ENCODE measurements at places on chromosomes 12 and 14. TPM values are rescaled to one million over a fixed set of nuclear protein-coding genes. Genes with fewer than 3 reads are reported as not detected.

RAPGEF3 gene
- total RNA-seq, result not detected

CCDC177 gene
- not detected for total RNA-seq

ZFP36L1 gene
- total RNA-seq, result 73.2 TPM

PXMP2 gene
- total RNA-seq, result 38.0 TPM

ITFG2 gene
- total RNA-seq, result 42.3 TPM

SCNN1A gene
- total RNA-seq, result 1.5 TPM

DNA sequence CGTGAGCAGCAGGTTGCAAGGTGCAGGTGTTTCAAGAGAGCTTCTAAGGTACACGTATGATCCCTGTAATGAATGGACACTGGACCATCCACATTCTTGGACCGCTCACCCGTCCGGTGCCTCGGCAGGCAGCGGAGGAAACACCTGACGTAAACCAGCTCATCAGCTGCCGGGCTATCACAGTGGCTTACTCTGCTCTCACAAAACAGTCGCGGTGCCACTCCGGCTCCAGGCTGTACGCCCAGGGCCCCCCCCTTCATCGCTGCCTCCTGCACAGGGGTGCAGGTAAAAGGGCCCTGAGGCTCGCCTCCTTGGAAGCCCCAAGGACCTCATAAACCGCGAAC lies 436 bp downstream of the VPS33A start:
- H3K36me3 ChIP-seq, result peaks cover 27% of the 10 kb centered on the region
- H3K4me3 ChIP-seq, result peak overlapping the region; percentile 94
- H3K4me1 ChIP-seq, result peaks cover 21% of the 10 kb centered on the region
- peaks cover 3% of the 10 kb centered on the region for H3K27me3 ChIP-seq
- peak; percentile 59 for DNase-seq
- H3K27ac ChIP-seq, result peak overlapping the region; percentile 97

- peaks cover 3% of the 10 kb centered on the region for H3K4me1 ChIP-seq
- no peaks in the 10 kb centered on the region for H3K36me3 ChIP-seq
- peak overlapping the region; percentile 65 for H3K4me3 ChIP-seq
- peak; percentile 46 for DNase-seq
- H3K27ac ChIP-seq, result no peak overlapping the region
Measured at GRCh38 chr12:32390572-32391219, 8.7 kb upstream of the FGD4 start.

- DNase-seq, result no peak
- no peaks in the 10 kb centered on the region for H3K27me3 ChIP-seq
- H3K4me3 ChIP-seq, result no peak overlapping the region
- H3K4me1 ChIP-seq, result no peaks in the 10 kb centered on the region
Measured at GRCh38 chr14:57089901-57090300, 178.8 kb downstream of the EXOC5 start.

- no peaks in the 10 kb centered on the region for H3K36me3 ChIP-seq
- DNase-seq, result peak; percentile 66
- H3K27ac ChIP-seq, result peak overlapping the region; percentile 82
- H3K4me1 ChIP-seq, result peaks cover 65% of the 10 kb centered on the region
Measured at GRCh38 chr14:106174206-106174605, 647.8 kb downstream of the TMEM121 start.

GRCh38 chr14:102471921-102472790 lies 37.4 kb downstream of the ANKRD9 start:
- H3K27ac ChIP-seq, result no peak overlapping the region
- no peaks in the 10 kb centered on the region for H3K27me3 ChIP-seq
- no peaks in the 10 kb centered on the region for H3K36me3 ChIP-seq
- H3K4me3 ChIP-seq, result no peak overlapping the region
- peaks cover 12% of the 10 kb centered on the region for H3K4me1 ChIP-seq

DNA sequence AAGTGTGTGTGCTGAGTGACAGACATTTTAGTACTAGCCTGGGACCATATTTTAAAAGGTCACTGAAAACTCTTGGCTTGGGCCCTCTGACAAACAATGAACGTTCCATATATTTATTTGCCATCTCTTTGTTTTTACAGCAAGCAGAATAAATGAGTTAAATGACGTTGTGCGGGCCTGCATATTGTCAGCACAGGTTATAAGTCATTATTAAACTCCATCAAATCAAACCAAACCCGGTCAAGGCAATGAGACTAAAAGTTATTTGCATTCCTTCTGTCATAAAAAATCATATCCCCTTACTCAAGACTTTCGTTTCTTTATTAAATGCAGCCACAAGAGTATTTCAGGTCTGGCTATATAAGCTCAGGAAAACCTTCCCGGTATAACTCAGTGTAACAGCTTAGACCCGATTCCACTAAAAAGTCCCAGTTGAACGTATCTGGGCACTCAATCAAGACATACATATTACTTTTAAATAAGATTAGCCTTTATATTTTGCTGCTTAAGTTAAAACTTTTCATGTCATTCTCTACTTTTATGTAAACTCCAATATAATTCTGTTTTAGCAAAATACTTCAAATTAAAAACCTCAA lies 84.9 kb downstream of the DICER1 start:
- peaks cover 6% of the 10 kb centered on the region for H3K27me3 ChIP-seq
- no peak overlapping the region for H3K4me3 ChIP-seq
- no peaks in the 10 kb centered on the region for H3K36me3 ChIP-seq
- H3K4me1 ChIP-seq, result no peaks in the 10 kb centered on the region

DNA sequence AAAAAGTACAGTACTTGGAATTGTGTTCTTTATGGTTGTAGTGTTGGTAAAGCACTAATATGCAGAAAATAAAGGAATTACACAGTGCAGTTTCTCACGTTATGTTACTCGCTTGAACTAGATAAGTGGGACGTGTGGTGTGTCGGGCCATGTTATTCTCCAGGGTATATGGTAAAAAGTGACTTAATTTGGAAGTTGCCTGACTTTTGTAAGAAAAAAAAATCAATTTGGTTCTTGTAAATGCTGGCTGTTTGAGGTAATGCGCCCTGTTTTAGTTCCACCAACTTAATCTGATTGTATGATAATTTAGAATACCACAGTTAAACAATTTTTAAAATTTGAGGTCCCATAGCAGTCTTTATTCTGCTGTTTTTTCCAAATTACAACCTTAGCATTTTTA lies 4.1 kb downstream of the ARF6 start:
- peak overlapping the region; percentile 83 for H3K27ac ChIP-seq
- peak overlapping the region; percentile 90 for H3K4me3 ChIP-seq
- DNase-seq, result no peak
- peaks cover 58% of the 10 kb centered on the region for H3K36me3 ChIP-seq
- peaks cover 25% of the 10 kb centered on the region for H3K4me1 ChIP-seq

GRCh38 chr14:89265234-89265633 lies 151.8 kb downstream of the FOXN3 start:
- no peak overlapping the region for H3K4me3 ChIP-seq
- DNase-seq, result no peak
- no peak overlapping the region for H3K27ac ChIP-seq
- peaks cover 19% of the 10 kb centered on the region for H3K36me3 ChIP-seq

- no peaks in the 10 kb centered on the region for H3K27me3 ChIP-seq
- H3K27ac ChIP-seq, result peak overlapping the region; percentile 73
Measured at GRCh38 chr12:118377884-118378470, 1.6 kb downstream of the SUDS3 start.

GRCh38 chr14:99034711-99035171 lies 237.3 kb downstream of the BCL11B start:
- peaks cover 4% of the 10 kb centered on the region for H3K27me3 ChIP-seq
- no peak for DNase-seq
- H3K27ac ChIP-seq, result no peak overlapping the region
- no peaks in the 10 kb centered on the region for H3K4me1 ChIP-seq
- no peak overlapping the region for H3K4me3 ChIP-seq

DNA sequence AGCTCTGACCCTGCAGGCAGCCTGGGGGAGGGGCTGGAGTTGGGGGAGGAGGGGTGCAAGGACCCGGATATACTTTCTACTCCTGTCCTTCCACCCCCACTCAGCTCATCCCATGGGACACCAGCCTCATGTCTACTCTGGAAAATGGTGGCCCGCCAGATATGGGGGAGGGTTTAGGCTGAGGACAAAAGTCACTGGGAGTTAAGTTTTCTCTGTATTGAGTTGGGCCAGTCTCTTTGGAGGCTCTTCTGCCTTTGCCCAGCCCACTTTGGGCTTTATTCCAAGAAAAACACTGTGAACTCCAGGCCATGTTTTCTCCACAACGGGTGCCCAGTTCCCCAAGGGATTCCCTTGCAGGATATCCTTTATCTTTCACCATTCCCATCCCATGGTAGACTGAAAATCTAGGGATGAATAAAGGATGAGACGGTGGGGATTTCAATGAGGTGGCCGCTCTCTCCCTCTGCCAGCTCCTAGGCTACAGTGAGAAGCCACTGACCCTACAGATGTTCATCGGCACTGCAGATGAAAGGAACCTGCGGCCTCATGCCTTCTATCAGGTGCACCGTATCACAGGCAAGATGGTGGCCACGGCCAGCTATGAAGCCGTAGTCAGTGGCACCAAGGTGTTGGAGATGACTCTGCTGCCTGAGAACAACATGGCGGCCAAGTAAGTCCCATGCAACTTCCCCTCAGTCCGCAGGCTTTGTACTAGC lies 4.9 kb downstream of the NFATC4 start:
- no peak overlapping the region for H3K4me3 ChIP-seq
- H3K27ac ChIP-seq, result no peak overlapping the region
- peaks cover 21% of the 10 kb centered on the region for H3K27me3 ChIP-seq
- DNase-seq, result no peak

DNA sequence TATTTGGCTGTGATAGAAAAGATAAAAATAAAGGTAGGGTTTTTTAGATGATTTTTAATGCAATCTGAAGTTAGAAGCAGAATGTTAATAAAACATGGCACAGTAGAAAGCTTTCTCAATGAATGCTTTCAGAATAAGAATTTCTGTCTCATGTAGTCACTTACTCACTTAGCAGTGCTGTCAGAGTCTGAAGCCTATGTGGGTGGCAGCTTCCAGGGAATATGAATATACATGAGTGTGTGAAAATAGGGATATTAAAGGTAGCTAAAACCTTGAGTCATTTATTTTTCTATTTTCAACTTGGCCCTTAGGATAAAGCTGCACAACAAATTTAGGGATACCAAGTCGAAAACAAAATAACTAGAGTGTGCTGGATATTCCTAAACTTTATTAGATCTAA lies 427.9 kb downstream of the AEBP2 start:
- no peaks in the 10 kb centered on the region for H3K36me3 ChIP-seq
- no peaks in the 10 kb centered on the region for H3K27me3 ChIP-seq
- DNase-seq, result no peak
- no peak overlapping the region for H3K4me3 ChIP-seq
- no peak overlapping the region for H3K27ac ChIP-seq

DNA sequence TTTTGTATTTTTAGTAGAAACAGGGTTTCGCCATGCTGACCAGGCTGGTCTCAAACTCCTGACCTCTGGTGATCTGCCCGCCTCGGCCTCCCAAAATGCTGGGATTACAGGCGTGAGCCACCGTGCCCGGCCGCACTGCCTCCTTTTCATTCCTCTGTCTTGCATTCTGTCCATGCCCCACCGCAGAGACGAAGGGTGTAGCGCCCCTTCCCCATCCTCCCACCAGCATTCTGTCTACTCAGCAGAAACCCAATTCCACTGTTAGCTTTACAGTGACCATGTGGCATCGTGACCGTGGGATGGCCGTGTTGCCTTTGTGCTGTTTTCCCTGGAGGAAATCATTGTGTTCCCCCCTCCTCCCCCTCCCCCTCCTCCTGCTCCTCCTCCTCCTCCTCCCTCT lies 10.3 kb downstream of the TEX22 start:
- H3K4me3 ChIP-seq, result no peak overlapping the region
- peaks cover 23% of the 10 kb centered on the region for H3K4me1 ChIP-seq
- no peak for DNase-seq
- no peak overlapping the region for H3K27ac ChIP-seq
- H3K36me3 ChIP-seq, result peaks cover 4% of the 10 kb centered on the region

DNA sequence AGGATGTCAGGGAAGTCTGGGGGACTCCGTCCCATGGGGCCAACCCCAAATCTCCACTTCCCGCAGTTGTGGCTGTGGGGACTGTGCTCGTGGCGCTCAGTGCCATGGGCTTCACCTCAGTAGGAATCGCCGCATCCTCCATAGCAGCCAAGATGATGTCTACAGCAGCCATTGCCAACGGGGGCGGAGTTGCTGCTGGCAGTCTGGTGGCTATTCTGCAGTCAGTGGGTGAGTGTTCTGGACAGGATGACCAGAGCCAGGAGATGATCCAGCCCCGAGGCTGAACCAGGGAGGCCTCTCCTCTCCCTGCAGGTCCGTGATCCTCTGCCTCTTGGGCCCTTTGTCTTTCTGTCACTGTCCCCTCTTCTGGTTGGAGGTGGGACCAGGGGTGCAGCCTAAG lies 8.8 kb upstream of the IFI27 start:
- no peaks in the 10 kb centered on the region for H3K27me3 ChIP-seq
- H3K4me3 ChIP-seq, result no peak overlapping the region
- H3K27ac ChIP-seq, result no peak overlapping the region
- no peaks in the 10 kb centered on the region for H3K4me1 ChIP-seq
- peaks cover 5% of the 10 kb centered on the region for H3K36me3 ChIP-seq

All from activated CD8-positive, alpha-beta T cell treated with anti-CD3 and anti-CD28 coated beads, Interleukin-2, amount 10 ng/mL, durations not matched to agents 7 days and 5 days (primary cell).